ENCODE measurements at places on chromosomes 7 and 10.

DNA sequence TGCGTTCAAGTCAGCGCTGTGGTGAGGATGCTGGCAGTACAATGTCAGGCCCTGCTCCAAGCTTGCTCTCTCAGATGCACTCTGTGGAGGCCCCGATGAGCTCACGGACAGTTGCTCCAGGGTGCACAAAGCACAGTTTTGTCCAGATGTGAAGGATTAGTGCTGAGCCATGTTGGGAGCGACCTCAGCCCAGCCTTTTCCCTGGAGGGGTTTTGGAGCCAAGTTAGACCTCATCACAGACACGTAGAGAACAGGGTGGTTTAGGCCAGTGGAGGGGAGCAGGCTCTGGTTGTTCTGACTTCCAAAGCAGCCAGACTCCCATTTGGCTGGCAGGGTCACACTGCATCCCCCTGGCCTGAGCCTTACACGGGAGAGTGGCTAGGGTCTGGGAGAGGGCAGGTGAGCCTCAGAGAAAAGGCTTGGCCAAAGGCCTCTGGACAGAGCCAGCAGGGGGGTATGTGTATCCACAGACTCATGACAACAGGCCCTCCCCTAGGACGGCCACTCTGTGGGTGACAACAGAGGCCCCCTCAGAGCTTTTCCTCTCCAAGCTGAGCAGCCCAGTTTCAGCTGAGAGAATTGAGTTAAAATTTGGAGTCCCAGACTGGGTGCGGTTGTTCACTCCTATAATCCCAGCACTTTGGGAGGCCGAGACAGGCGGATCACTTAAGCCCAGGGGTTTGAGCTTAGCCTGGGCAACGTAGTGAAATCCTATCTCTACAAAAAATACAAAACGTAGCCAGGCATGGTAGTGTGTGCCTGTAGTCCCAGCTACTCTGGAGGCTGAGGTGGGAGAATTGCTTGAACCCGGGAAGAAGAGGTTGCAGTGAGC, 4.7 kb downstream of the PLAC9 start:
- no peak for DNase-seq

DNA sequence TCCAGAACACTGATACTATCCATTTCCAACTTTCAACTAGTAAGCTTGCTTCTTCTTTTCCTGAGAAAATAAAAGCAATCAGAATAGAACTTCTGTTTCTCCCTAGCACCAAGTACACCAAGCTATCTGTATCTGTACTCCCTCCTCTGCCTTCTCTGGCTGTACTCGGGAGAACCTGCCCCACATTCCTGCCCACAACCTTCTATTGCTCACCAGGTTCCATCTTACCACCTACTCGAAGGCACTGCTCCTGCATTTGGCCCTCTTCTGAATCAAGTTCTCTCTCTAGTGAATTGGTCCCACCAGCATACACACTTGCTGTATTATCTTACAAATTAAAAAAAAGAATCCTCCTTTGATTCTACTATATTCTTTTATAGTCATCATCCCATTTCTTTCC, 169.6 kb upstream of the PTN start:
- DNase-seq = no peak

GRCh38 chr10:104253106-104253505, 1.6 kb upstream of the GSTO1 start:
- DNase-seq = no peak

GRCh38 chr7:77370606-77371005, 45.5 kb downstream of the GSAP start:
- no peak for DNase-seq

Measured in natural killer cell (primary cell).